ENCODE measurements at places on chromosomes 7 and 10.
A peak's percentile ranks its signal among the peaks of the same experiment; 100 is the strongest.

DNA sequence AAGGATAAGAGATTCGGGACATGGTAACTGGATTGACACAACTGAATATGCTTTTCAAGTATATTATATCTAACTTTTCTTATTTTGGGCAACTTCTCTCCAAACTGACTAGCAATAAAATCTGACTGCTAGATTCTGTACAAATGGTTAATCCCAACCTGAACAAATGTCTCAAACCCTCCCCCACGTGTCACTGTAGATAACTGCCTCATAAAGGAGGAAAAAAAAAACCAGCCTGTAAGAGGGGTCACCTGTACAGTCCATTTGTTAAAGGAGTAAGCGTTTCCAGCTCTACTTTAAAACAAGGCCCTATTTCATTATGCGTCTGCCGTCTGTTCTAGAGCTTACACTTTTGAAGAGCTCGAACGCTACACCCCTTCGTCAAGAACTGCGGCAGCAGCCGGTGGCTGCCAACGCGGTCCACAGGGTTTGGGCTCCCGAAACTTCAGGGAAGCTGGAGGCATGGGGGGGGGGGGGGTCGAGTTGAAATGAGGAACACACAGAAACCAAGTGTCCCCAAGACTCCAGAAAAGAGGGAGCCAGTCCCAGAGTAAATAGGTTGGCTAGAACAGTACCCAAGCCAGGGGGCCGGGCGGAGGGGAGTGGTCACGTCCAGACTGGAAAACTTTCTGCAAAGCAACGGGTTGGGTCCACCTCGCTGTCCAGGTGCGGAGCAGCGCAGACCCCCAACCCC is 492 bp downstream of the COG5 start:
- no peak for DNase-seq

GRCh38 chr7:28018446-28018845 is 162.1 kb downstream of the JAZF1 start:
- no peak for DNase-seq

- no peak for DNase-seq
Measured at GRCh38 chr10:91910467-91910866, 1.2 kb upstream of the FGFBP3 start.

DNA sequence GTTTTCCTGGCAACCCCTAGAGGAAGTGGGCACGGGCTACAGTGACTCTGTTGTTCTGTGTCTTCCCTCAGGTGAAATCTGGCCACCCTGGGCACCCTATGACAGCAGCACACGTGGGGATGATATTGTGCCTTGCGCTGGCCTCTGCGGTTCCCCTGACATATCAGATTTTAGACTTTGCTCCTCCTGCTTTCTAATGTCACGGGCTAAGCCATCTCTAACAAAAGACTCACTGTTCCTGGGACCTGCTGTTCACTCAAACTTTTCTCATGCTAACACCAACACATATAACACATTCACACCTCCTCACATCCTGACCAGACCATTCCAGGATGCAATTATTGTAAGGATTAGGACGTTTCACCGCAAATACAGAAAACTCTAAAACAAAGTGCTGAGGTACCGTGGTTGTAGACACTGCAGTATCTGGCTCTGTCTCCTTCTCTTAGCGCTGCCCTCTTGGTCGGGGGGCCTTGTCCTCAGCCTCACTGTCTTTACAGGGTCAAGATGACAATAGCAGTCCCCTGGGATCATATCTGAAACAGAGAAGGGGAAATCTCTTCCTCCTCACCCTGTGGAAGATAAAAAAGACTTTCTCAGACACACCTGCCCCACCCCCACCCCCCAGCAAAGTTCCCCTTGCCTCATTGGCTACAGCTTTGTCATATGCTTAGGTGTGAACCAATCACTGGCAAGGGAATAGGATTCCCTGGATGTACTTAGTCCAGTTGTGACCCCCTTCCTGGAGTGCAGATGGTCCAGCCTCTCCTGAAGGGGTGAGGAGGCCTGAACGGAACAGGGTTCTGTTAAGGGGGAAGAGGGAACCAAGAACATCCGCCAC is 14.1 kb downstream of the CHN2 start:
- DNase-seq, result no peak

- DNase-seq, result no peak
Measured at GRCh38 chr7:143361552-143362130, 872 bp downstream of the FAM131B start.

DNA sequence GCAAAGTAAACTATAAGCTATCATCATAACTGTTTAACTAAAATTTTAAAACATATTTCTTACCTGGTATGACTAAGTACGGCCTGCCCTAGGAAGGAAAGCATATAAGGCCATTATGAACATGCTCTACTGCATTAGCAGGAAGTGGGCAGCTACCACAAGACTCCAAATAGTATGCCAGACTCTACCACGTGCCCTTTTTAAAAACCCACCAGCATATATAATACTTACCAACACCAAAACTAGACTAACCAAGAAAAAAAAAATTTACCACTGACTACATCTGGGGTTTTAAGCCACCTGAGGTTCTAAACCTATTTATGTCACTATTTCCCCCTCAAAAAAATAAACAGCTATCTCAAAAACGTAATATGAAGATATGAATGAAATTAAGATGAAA is 30.1 kb downstream of the NUDCD3 start:
- no peak for DNase-seq

DNA sequence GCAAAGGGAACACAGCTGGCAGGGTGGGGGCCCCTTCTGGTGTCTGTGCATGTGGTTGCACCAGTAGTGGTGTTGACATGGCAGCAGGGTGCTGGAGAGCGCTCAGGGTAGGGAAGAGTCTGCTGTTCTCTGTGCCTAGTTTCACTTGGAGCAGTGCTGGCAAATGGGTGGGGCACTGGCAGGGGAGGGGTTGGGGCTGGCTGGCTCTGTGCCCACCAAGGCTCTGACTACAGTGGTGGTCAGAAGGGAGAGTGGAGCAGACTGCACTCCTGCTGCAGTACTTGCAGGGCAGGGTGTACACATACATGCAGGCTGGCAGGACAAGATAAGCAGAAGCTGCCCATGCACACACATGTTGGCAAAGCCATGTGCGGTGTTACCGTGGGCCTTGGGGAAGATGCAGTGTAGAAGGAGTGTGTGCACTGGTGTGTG is 18.2 kb downstream of the FAM25A start:
- DNase-seq, result no peak

GRCh38 chr7:84811362-84811761 is 375.5 kb downstream of the SEMA3D start:
- no peak for DNase-seq

GRCh38 chr7:41305001-41305400 is 397.9 kb downstream of the INHBA start:
- no peak for DNase-seq

DNA sequence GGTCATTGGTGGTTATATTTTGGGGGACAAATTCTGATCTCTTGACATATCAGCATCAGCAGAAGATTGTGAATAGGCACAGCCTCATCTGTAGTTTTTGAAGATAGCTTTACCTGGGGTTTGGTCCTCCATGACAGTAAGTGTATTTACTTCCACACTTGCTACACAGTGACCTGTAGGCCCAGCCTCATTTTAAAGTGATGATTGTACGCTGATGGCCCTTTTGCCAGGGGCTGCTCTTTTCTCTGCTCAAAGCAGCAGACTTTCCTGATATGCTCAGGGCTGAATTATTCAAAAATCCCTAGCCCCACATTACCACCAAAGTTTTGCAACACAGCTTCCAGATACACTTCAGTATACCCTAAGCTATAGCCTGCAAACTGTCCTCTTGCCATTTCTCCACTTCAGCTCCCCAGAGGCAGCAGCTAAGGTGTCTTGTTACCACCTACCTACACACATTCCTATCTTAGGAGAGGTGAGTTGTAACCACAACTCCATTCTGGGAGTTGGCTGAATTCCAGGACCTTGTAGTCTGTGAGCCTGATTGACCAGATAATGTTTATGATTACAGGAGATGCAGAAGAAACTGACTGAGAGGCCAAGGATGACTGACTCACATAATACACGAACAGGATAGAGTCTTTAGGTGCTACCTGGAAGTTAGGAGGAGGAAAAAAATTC is 6.0 kb downstream of the ASB4 start:
- DNase-seq, result no peak

DNA sequence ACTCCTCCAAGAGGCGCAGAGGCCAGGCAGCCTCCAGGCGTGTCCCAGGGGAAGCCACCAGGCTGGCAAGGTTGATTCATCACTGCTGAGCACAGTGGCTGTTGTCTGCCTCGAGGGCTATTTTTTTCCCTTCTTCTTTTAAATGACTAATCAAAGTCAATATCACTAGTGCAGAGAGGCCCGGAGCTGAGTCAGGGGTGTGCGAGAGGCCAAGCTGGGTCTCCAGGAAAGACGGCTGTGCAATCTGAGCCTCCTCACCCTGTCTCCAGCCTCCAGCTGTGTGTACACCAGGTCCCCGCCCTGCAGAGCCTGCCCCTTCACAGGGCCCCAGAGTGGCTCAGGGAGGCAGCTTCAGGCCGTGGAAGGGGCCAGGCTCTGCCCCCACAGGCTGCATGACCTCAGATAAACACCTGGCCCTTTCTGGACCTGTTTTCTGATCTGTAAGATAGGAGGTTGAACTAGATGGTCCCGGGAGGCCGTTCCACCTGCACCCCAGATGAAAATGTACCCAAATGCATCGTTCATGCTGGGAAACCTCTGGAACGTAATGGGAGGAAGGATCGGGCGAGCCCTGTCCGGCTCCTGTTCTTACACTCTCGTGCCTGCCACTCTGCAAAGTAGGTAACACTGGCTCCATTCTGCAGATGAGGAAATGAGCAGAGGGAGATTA is 3.7 kb downstream of the STX1A start:
- peak; percentile 27 for DNase-seq

GRCh38 chr7:148515237-148515636 is 75.3 kb upstream of the C7orf33 start:
- no peak for DNase-seq

DNA sequence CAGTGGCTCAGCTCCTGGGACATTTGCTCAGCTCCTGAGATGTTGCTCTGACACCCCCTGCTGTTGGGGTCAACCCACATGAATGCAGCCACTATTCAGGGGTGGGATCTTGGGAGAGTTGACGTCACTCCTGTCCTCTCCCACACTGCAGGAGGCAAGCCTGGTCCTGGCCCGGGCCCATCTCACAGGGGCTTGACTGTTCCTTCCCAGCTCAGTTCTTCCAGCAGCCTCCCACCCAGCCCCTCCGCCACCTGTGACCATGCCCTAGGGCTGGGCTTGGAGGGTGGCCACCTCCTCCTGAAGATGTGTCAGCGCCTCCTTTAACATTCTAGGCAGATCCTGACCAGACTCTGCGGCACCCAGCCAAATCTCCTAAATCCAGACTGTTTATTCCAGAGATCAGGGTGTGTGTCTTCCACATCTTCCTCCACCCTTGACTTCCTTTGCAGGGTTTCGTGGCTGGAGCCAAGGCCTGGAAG is 19.1 kb upstream of the OPALIN start:
- DNase-seq, result no peak

GRCh38 chr10:33209802-33210201 is 124.7 kb downstream of the NRP1 start:
- DNase-seq, result no peak

GRCh38 chr10:21975378-21975990 is 28.0 kb downstream of the DNAJC1 start:
- DNase-seq, result no peak

DNA sequence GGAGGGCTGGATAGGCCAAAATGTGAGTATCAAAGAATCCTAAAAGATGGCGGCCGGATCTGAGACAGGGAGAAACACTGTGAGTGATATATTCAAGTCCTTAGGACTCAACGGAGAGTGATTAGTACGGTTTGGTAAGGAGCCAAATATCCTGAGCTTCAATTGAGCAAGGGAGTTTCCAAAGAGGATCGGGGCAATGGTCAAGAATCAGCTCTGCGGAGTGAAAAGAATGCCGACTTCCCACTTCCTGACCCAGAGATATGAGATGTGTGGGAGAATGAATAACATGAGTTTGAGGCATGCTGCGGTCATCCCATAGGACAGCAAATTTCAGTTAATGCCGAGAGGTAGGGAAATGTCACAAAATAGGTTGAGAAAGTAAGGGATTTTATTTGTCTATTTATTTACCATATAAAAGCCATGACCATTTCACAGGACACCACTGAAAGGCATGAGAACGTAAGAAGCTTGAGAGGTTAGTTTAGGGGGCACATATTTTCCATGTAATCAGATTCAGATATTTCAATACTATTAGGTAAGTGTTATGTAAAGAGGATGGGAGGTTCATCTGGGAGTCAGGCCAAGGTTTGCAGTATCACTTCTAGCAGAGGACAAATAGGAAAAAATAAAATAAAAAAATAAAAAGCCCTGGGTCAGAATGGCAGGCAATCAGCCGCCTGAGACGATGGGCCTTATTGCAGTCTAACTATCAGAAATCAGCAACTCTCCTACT is 165.6 kb downstream of the HGF start:
- no peak for DNase-seq

GRCh38 chr10:79047584-79047874 is 21.2 kb upstream of the ZMIZ1 start:
- DNase-seq, result no peak

GRCh38 chr7:1666823-1667565 is 3.1 kb upstream of the ELFN1 start:
- DNase-seq, result peak; percentile 22

GRCh38 chr10:62761115-62761514 is 43.4 kb upstream of the ADO start:
- DNase-seq, result no peak

Measured in activated T-cell treated with anti-CD3 and anti-CD28 coated beads, Interleukin-2, amount 50 U/mL, for 1 hour (primary cell).